ENCODE measurements at places on chromosomes 7 and 10.

- DNase-seq: no peak
Observed at GRCh38 chr7:75039709-75040108, 33.9 kb downstream of the RCC1L start.

DNA sequence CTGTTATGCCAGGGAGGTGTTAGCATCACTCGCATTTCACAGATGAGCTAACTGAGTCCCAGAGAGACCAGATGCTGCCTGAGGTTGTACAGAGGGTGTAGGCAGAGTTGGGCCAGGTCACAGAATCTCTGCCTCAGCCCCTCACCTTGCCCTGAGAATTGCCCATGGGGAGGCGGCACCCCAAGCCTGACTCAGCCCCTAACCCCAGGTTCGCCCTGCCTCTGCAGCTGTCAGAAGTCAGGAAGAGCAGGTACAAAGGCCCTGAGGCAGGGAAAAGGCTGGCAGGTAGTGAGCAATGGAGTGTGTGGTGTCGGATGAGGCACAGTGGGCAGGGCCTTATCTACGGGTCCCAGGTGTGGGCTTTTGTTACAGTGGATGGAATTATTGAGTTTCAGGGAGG is 79.4 kb downstream of the MYL10 start:
- DNase-seq: no peak

DNA sequence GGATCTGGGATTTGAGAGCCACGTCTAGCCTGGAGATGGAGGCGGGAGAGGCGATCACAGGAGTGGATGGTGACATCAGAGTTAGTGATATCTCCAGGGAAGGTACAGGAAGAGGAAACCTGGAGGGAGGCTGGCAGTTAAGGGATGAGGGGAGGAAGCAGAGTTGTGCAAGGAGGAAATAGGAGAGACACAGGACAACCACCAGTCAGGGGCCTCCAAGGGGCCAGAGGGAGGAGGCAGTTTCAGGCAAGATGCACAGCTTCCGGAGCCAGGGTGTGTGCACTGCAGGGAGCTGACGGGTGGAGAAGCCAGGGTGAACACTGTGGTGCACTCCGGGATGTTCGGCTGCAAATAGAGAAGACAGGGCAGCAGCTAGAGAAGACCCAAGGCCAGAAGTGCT is 141.2 kb downstream of the GLI3 start:
- no peak for DNase-seq

DNA sequence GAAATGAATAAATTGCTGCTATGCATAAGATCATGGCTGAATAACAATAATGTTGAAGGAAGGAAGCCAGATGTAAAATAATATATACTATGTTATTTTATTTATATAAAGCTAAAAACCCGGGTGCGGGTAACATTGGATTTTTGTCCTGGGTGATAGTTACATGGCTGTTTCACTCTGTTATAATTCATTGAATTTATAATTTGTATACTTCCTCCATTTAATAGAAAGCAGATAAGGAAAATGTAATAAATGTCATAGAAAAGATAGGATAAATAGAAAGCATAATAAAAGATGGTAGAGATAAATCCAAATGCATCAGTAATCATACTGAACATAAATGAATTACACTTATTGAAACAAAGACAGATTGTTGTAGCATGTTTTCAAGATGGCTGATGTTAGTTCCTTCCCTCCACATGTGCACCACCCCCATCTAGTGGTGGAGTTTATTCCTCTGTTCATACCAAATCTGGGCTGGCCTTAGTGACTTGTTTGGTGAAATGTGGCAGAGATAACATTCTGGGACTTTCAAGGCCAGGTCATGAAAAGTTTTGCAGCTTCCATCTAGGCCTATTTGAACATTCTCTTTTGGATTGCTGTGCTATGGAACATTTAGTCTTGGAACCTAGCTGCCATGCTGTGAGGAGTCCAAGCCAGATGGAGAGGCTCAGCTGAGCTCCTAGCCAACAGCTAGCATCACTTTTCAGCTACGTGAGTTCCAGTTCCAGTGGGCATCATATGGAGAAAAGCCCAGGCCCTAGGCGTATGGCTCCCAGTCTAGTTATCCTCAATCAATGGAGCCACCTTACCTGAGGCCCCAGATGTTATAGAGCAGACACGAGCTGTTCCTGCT is 46.9 kb downstream of the AHCYL2 start:
- peak; percentile 80 for DNase-seq

DNA sequence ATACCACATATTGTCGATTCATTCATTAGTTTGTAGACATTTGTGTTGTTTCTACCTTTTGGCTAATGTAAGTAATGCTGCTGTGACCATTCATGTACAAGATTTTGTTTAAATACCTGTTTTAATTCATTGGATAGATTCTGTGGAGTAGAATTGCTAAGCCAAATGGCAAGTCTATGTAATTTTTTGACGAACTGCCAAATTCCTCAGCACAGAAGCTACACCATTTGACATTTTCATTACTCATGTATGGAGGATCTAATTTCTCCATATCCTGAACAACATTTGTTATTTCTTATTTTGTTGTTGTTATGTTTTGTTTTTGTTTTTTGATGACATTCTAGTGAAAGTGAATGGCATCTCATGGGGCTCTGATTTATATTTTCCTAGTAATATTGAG is 1351.3 kb upstream of the SORCS1 start:
- no peak for DNase-seq

DNA sequence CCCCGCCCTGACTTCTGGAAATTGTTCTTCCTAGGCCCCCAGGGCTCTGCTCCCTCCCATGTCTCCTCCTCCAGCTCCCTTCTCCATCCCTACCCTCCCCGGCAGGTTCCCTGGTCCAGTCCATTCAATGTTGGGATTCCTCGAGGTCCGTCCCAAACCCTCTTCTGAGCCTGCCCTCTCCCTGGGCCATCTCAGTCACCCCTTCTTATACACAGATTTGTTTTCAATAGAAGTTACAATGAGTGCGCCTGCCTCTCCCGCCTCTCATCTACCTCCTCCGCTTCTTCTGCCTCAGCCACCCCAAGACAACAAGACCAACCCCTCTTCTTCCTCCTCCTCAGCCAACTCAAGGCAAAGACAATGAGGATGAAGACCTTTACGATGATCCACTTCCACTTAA is 67.9 kb downstream of the OAT start:
- DNase-seq: no peak

DNA sequence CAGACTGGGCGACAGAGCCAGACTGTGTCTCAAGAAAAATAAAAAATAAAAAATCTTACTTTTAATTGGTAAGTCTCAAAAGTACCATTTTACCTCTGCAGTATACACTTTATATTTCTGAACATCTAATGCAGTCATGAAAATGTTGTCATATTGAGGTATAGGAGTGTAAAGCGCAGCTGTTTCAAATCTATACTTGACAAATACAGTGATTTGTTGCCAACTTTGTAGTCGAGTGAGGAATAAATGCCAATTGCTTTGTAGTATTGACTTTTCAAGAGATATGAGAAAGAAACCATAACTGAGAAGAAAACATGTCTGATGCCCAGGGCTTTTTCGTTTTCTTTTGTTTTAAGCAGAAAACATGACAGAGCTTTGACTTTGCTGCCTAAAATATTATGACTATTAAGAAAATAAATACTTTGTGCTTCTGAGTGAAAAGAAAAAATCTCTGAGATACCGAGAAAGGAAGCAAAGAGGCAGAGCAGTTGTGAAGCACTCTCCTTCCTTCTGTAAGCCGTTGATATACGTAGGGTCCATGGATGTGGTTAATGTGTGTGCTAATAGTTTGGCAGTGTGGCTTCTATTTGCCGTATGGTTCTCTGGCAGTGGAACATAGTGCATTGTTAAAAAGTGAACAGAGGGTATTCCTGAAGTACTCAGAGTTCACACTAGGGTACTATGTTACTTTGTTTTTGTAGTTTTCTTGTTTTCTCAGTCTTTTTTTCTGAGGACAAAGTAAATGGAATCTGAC is 38.2 kb downstream of the AVL9 start:
- DNase-seq: no peak

- no peak for DNase-seq
Observed at GRCh38 chr7:42978496-42978895, 46.3 kb downstream of the MRPL32 start.

- no peak for DNase-seq
Observed at GRCh38 chr10:79443338-79444198, 1.9 kb downstream of the ZCCHC24 start.

GRCh38 chr7:19715499-19715898 is 6.7 kb upstream of the POLR1F start:
- no peak for DNase-seq

DNA sequence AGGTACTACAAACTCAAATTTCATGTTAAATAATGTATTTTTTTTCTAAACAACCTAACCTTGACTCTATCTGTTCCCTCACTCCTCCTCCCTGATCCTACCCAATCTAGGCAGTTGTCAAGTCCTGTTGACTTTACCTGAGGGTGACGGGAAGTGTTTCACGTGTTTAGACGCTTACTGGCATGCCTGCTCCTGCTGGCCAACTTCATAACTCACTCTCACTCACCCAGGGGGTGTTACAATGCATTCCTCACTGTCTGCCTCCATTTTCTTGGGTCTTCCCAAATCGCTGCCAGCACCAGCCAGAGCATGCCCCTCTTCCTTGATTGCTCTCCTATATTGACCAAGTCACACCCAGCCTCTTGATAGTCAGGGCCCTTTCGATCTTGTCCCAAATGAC is 28.3 kb downstream of the CRCP start:
- DNase-seq: no peak

DNA sequence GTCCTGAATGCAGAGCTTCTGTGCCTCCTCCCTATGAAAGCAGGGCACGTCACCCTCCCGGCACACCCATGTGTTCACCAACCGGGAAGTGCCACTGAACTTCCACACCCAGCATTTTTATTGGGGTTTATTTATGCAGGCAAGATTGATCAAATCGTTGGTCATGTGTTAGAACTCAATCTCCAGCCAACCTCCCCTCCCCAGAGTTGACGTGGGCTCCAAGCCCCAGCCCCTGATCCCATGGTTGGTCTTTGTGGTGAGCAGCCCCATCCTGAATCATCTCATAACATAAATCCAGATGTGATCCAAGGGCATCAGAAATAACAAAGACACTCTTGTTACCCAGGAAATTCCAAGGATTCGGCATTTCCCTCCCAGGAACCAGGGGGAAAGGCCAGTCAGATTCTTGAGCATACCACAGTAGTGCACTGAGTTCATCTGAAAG is 151.2 kb downstream of the TPST1 start:
- no peak for DNase-seq

- no peak for DNase-seq
Observed at GRCh38 chr7:87933605-87933952, 472 bp upstream of the ADAM22 start.

- no peak for DNase-seq
Observed at GRCh38 chr7:46032353-46032752, 111.3 kb upstream of the IGFBP3 start.

GRCh38 chr7:28349637-28350036 is 62.7 kb upstream of the CREB5 start:
- DNase-seq: no peak

- DNase-seq: no peak
Observed at GRCh38 chr10:71579668-71580067, 139.9 kb downstream of the C10orf105 start.

DNA sequence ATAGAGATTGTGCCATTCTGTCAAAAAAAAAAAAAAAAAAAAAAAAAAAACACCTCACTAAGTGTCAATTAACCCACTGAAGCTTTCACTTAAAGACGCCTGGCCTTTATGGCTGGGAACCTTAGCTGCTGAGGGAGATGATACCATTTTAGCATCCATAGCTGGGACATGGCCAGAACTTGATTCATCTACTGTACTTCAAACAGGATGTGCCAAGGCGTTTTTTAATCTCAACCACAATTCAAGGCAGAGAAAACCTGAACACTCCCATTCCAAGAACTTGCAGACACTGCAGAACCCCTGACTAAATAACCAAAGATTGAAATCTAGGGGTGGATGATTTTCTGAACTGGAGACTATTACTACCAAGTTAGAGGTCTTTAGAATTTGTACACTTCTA is 996.6 kb downstream of the SORCS1 start:
- no peak for DNase-seq

DNA sequence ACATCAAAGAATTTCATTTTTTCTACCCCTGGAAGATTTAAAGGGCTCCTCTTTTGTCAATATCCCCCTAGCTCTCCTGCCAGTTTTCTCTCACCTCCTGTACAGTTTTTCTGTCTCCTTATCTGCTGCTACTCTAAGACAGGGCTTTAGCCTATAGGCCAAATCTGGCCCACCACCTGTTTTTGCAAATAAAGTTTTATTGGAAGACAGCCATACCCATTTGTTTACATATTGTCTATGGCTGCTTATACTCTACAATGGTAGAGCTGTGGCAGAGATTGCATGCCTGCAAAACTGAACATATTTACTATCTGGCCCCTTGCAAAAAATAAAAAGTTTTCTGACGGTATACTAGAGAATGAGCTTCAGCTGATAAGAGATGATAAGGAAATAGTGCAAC is 37.4 kb upstream of the GARS1 start:
- DNase-seq: no peak

- no peak for DNase-seq
Observed at GRCh38 chr7:17601921-17602320, 303.5 kb downstream of the AHR start.

GRCh38 chr10:77888356-77888703 is 38.2 kb downstream of the DLG5 start:
- no peak for DNase-seq

DNA sequence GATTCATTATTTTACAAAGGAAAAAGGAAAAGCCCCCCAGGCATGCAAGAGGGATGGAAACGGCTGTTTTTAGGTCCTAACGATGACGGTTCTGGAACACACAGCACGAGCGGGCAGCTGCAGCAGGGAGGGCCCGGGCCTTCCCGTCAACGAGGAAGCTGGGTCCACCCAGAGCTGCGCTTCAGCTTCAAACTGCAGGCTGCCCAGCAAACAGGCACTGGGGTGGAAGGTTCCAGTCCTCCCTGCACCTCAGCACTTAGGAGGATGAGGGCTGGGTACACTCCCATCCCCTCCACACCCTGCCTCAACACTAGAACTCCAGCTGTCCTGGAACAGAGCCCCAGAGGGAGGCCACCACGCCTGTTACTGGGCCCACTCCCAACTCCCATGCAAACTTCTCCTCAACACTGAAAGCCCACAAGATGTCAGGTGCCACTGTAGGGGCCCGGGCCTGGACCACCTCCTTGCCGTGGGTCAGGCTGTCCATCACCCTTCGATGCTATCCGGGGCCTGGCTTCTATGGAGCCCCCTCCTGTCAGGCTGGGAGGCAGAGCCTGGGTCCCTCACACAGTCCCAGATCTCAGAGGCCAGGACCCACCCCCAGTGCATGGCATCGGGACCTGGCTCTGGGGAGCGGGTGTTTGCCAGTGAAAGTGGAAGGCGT is 33.0 kb downstream of the PAPOLB start:
- DNase-seq: no peak

Data from CD4-positive, alpha-beta T cell treated with Interleukin-1 beta for 1 hour (primary cell).